ENCODE measurements at places on chromosomes 16 and 17. TPM values are rescaled to one million over a fixed set of nuclear protein-coding genes. Genes with fewer than 3 reads are reported as not detected.

FNDC8 gene
- total RNA-seq = not detected

NXN gene
- 15.4 TPM for total RNA-seq

HSPB9 gene
- not detected for total RNA-seq

P2RX1 gene
- total RNA-seq = not detected

KRT24 gene
- not detected for total RNA-seq

ARHGAP23 gene
- total RNA-seq = 16.9 TPM

CIBAR2 gene
- total RNA-seq = not detected
